ENCODE measurements at places on chromosomes 6 and 20. TPM values are rescaled to one million over a fixed set of nuclear protein-coding genes. Genes with fewer than 3 reads are reported as not detected.

RAET1E gene
- not detected for total RNA-seq

CFAP61 gene
- 39.3 TPM for total RNA-seq

KHDC1L gene
- not detected for total RNA-seq

COL9A1 gene
- 3.6 TPM for total RNA-seq

CABLES2 gene
- 2.9 TPM for total RNA-seq

COL21A1 gene
- 0.16 TPM for total RNA-seq

KCNQ5 gene
- 24.1 TPM for total RNA-seq

GCNT2 gene
- 39.8 TPM for total RNA-seq

MAPK13 gene
- total RNA-seq = not detected

KCNK16 gene
- not detected for total RNA-seq

SLC22A23 gene
- total RNA-seq = 8.0 TPM

TXLNB gene
- total RNA-seq = 0.83 TPM

GCM1 gene
- total RNA-seq = not detected

BPIFB1 gene
- not detected for total RNA-seq

SAMD3 gene
- total RNA-seq = not detected

LY6G6F gene
- total RNA-seq = not detected

NR2E1 gene
- total RNA-seq = 0.18 TPM

F13A1 gene
- total RNA-seq = 0.03 TPM

GRM1 gene
- total RNA-seq = 0.26 TPM

Data from SK-MEL-5 (cell line).